CD4-positive, CD25-positive, alpha-beta regulatory T cell (primary cell): ENCODE measurements at places on chromosomes 5 and 9. TPM values are rescaled to one million over a fixed set of nuclear protein-coding genes. Genes with fewer than 3 reads are reported as not detected.
A peak's percentile ranks its signal among the peaks of the same experiment; 100 is the strongest.

DNA sequence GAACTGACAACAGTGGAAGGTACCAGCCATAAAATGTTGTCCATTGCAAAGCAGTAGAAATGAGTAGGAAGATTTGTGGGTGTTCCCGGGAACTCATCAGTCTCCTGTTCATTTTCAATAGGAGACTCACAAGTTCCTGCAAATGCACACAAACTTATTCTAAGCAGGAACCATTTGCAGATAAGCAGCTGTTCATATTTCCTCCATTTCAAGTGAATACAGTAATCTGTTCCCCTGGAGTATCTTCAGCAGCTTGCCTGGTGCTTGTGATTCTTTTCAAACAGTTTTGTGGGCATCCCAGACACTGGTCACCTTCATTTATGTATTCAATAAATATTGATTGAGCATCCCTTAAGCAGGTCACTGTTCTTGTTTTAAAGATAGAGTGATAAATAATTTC lies 1315.5 kb upstream of the C9orf72 start:
- no peak overlapping the region for H3K4me3 ChIP-seq
- DNase-seq = no peak
- H3K4me1 ChIP-seq = no peaks in the 10 kb centered on the region
- H3K27me3 ChIP-seq = no peaks in the 10 kb centered on the region
- H3K27ac ChIP-seq = no peak overlapping the region

GRCh38 chr5:138850865-138851435 lies 24.2 kb downstream of the LRRTM2 start:
- H3K27ac ChIP-seq = no peak overlapping the region
- no peaks in the 10 kb centered on the region for H3K36me3 ChIP-seq
- no peak for DNase-seq
- H3K4me3 ChIP-seq = no peak overlapping the region
- no peaks in the 10 kb centered on the region for H3K27me3 ChIP-seq

SLF1 gene
- 16.5 TPM for total RNA-seq

PRLR gene
- total RNA-seq = not detected

IER5L gene
- 2.7 TPM for total RNA-seq

ZNF484 gene
- 16.5 TPM for total RNA-seq

- DNase-seq = peak; percentile 53
- no peaks in the 10 kb centered on the region for H3K36me3 ChIP-seq
- no peak overlapping the region for H3K27ac ChIP-seq
- H3K4me1 ChIP-seq = peaks cover 11% of the 10 kb centered on the region
- H3K27me3 ChIP-seq = no peaks in the 10 kb centered on the region
Measured at GRCh38 chr9:133726401-133727276, 11.5 kb downstream of the SARDH start.

DNA sequence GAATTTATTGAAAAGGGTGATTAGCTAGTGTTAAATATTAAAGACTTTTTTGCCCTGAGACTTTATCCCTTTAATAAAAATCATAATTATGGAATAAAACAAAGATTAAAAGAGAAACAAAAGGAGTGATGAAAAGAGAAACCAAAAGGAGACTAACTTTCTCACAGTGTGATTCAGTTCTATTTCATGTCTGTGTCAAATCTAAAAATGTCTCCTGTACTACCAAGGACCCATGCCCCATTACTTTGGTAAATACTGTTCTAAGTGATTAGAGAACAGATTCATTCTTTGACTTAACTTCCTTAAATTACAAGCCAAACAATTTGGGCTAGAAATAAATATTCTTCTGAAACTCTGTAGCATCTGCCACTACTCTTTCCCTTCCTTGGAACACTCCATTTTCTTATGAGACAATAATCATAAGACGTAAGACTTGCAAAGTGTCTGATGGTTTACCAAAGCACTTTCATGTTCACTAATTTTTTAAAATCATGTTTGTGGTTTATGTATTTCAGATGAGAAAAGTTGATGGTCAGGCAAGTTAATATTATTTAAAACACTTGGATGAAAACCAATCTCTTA lies 319.0 kb downstream of the EBF1 start:
- DNase-seq = no peak
- no peaks in the 10 kb centered on the region for H3K4me1 ChIP-seq
- H3K27ac ChIP-seq = no peak overlapping the region
- H3K4me3 ChIP-seq = no peak overlapping the region
- peaks cover 1% of the 10 kb centered on the region for H3K27me3 ChIP-seq
- H3K36me3 ChIP-seq = no peaks in the 10 kb centered on the region

- DNase-seq = no peak
- H3K27me3 ChIP-seq = peaks cover 5% of the 10 kb centered on the region
Measured at GRCh38 chr5:160363211-160363610, 7.2 kb downstream of the C1QTNF2 start.

CTNND2 gene
- not detected for total RNA-seq

SV2C gene
- total RNA-seq = 0.12 TPM

- H3K4me1 ChIP-seq = peaks cover 9% of the 10 kb centered on the region
- DNase-seq = no peak
- no peak overlapping the region for H3K4me3 ChIP-seq
- no peaks in the 10 kb centered on the region for H3K36me3 ChIP-seq
Measured at GRCh38 chr5:76794871-76795270, 24.0 kb upstream of the F2RL1 start.

- H3K4me1 ChIP-seq = peaks cover 6% of the 10 kb centered on the region
- no peak overlapping the region for H3K27ac ChIP-seq
- H3K4me3 ChIP-seq = no peak overlapping the region
- no peak for DNase-seq
Measured at GRCh38 chr5:60594715-60595477, 105.1 kb downstream of the DEPDC1B start.

DNA sequence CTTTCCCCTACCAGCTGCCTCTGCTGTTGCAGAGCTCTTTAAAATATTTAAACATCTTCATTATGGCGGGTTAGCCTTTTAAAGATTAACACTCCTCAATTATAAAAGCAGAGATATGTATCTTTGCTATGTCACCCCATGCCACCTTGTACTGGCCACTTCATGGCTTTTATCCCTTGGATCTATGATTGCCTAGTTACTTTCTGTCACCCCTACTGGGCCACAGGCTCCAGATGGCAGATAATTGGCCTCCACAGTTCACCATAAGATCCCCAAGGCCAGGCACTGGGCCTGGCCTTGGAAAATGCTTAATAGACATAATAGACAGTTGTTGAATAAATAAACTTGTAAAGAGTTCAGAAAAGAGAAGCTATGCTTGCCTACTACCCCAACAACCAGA lies 142.0 kb upstream of the SHB start:
- no peak overlapping the region for H3K4me3 ChIP-seq
- H3K27me3 ChIP-seq = no peaks in the 10 kb centered on the region
- no peak overlapping the region for H3K27ac ChIP-seq
- DNase-seq = no peak
- H3K4me1 ChIP-seq = no peaks in the 10 kb centered on the region
- no peaks in the 10 kb centered on the region for H3K36me3 ChIP-seq

RMRP gene
- total RNA-seq = 6,542 TPM

PCDHA1 gene
- not detected for total RNA-seq

GRCh38 chr9:16612627-16613026 lies 257.8 kb downstream of the BNC2 start:
- DNase-seq = no peak
- no peak overlapping the region for H3K4me3 ChIP-seq
- no peaks in the 10 kb centered on the region for H3K27me3 ChIP-seq
- H3K36me3 ChIP-seq = no peaks in the 10 kb centered on the region

- no peak overlapping the region for H3K4me3 ChIP-seq
- no peaks in the 10 kb centered on the region for H3K27me3 ChIP-seq
- no peak for DNase-seq
- H3K36me3 ChIP-seq = no peaks in the 10 kb centered on the region
Measured at GRCh38 chr9:113513536-113513935, 50.0 kb downstream of the RGS3 start.

DNA sequence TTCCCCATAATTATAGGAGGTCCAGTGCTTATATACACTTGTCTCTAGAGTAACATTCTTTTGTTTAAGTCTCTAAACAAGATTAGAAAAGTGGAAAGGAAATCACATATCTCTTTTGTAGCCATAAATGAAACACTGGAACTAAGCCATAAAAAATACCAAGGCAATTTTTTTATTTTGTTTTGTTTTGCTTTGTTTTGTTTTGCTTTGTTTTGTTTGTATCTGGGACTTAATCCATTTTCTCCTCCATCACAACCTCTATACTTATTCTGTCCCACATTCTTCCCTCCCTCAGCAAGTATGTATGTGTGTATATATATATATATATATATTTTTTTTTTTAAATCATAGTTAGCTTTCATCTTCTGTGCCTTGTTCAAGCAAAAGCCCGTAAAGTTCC lies 436.6 kb upstream of the MPDZ start:
- no peaks in the 10 kb centered on the region for H3K36me3 ChIP-seq
- no peaks in the 10 kb centered on the region for H3K4me1 ChIP-seq
- no peaks in the 10 kb centered on the region for H3K27me3 ChIP-seq

CTSL gene
- 1.2 TPM for total RNA-seq

SHROOM1 gene
- 0.12 TPM for total RNA-seq

DNA sequence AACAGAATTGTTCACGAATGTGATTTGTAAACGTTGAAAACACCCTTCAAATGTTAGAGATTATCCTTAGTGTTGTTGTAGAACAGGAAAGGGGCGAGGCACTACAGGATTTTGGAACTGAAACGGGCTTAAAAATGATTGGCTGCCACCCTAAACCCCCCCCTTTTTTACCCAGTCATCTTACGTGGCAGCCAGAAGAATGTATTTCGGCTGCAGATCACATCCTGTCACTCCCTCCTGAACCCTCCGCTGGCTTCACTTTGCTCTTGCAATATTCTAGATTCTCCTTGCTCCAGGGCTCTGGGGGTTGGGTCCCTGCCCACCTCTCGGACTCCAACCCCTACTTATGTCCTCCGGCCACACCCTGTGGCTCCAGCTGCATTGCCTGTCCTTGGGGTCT lies 13.9 kb upstream of the UNC5A start:
- H3K36me3 ChIP-seq = no peaks in the 10 kb centered on the region
- peaks cover 2% of the 10 kb centered on the region for H3K27me3 ChIP-seq
- no peak overlapping the region for H3K4me3 ChIP-seq
- H3K4me1 ChIP-seq = no peaks in the 10 kb centered on the region

DNA sequence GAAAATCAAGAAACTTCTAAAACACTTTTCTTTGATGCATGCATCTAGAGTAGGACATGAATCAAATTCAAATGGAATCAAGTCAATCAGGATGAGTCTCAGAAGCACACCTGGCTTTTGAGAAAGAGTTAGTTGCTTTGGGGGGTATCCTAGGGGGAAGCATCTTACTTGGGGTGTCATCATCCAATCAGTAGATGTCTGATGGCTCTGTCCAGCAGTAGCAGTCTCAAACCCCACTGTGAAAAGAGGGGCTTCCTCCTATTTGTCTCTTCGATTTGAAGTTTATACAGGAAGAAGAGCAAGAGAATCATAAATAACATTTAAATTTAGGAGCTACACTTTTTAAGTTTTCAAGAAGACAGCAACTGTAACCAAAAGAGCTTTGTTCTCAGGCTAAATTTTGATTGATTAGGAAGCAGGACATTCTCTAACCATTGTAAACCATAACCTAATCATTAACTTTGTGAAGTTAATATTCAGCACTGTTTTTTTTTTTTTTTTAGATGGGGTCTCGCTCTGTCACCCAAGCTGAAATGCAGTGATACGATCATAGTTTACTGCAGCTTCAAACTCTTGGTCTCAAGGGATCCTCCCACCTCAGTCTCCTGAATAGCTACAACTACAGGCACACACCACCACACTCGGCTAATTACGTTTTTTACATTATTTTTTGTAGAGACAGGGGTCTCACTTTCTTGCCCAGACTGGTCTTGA lies 614.7 kb downstream of the CSNK1G3 start:
- no peak overlapping the region for H3K4me3 ChIP-seq
- no peaks in the 10 kb centered on the region for H3K27me3 ChIP-seq

- no peaks in the 10 kb centered on the region for H3K27me3 ChIP-seq
- no peak overlapping the region for H3K27ac ChIP-seq
- DNase-seq = no peak
Measured at GRCh38 chr5:117973785-117974184, 1014.6 kb downstream of the DTWD2 start.

DNA sequence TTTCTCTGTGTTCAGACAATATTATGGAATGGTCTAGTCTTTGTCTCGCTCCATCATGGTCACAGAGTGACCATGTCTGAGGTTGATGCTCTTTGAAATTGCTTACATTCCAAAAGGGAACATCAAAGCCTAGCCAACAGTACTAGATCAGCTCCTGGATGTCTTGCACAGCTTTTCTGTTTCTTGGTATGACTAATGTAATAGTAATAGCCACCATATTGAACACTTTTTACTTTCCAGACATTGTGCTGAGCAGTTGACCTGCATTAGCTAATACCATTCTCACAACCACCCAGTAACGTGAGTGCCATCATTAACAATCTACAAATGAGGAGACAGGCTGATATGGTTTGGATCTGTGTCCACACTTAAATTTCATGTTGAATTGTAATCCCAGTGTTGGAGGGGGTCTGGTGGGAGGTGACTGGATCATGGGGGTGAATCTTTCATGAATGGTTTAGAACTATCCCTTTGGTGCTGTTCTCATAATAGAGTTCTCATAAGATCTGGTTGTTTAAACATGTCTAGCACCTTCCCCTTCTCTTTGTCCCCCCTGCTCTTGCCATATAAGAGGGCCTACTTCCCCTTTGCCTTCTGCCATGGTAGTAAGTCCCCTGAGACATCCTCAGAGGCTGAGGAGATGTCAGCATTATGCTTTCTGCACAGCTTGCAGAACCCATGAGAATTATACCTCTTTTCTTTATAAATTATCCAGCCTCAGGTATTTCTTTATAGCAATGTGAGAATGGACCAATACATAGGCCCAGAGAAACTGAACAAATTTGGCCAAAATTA lies 577.5 kb upstream of the CLINT1 start:
- no peaks in the 10 kb centered on the region for H3K36me3 ChIP-seq
- H3K27me3 ChIP-seq = no peaks in the 10 kb centered on the region
- H3K4me3 ChIP-seq = no peak overlapping the region
- H3K4me1 ChIP-seq = peaks cover 7% of the 10 kb centered on the region

DNA sequence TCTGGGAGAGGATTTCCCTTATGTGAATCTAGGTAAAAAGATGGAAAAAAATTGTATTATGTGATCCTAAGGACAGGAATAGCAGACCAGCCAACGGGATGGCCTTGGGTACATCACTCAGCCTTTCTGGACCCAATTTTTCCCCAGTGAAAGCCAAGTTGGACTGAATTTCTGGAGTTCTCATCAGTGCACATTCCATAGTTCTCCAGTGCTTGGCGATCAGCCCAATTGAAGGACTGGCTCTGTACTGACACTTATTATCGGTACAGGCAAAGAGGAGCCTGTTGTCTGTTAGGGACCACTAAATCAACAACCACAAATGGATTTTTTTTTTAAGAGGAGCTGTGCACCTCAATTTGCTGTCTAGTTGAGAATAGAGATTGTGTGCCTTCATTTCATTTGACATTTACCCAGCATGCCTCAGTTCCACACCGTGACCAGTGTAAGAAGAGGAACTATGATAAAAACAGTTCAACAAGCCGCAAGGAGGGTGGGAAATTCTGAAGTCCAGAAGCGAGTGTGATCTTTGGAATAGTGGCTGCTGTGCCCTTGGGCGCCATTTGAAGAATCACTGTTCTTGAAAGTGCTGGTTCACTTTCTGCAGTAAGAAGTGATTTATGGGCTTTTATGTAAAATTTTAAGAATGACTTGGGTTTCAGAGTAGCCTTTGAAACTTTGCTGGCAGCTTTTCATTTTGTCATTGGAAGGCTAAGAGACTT lies 8.0 kb downstream of the ARL10 start:
- no peak overlapping the region for H3K27ac ChIP-seq
- no peaks in the 10 kb centered on the region for H3K4me1 ChIP-seq
- no peak overlapping the region for H3K4me3 ChIP-seq
- no peaks in the 10 kb centered on the region for H3K27me3 ChIP-seq
